Activated gamma-delta T cell treated with Interleukin-2 at 50 U/mL for 16 hours (primary cell): ENCODE measurements at places on chromosomes 7 and 10.

- DNase-seq = peak; percentile 65
These were observed 110.3 kb upstream of the LANCL2 start for GRCh38 chr7:55254596-55255495.

DNA sequence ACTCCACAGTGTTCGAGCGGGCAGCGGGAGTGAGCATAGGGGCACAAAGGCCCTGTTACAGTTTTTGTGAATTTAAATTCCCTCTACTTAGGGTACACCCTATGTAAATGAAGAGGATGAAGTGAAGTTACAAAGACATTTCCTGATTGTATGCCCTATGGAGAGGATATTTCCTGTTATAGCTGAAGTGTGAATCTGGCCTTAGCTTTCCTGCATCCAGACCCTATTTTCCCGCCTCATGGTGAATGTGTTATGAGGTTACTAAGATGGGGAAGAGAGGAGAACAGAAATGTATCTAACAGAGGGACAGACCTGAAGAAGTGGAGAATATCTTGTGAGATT is 37.8 kb upstream of the COMMD3 start:
- DNase-seq = no peak

DNA sequence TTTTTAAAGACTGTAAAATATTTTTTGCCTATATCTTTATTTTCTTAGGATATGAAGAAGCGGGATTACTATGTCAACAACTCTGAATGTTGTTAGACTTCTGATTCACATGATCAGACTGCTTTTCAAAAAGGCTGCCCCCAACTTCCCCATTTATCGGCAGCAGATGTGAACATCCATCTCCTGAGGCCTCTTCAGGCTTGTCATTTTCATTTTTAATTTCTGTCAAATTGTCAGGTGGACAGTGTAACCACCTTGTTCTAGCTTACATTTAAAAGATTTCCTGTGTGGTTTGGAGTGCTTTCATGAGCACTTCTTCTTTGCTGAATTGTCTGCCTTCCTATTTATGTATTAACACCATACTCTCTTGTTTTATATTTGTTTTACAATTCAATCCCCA is 78.8 kb upstream of the GSDME start:
- no peak for DNase-seq

DNA sequence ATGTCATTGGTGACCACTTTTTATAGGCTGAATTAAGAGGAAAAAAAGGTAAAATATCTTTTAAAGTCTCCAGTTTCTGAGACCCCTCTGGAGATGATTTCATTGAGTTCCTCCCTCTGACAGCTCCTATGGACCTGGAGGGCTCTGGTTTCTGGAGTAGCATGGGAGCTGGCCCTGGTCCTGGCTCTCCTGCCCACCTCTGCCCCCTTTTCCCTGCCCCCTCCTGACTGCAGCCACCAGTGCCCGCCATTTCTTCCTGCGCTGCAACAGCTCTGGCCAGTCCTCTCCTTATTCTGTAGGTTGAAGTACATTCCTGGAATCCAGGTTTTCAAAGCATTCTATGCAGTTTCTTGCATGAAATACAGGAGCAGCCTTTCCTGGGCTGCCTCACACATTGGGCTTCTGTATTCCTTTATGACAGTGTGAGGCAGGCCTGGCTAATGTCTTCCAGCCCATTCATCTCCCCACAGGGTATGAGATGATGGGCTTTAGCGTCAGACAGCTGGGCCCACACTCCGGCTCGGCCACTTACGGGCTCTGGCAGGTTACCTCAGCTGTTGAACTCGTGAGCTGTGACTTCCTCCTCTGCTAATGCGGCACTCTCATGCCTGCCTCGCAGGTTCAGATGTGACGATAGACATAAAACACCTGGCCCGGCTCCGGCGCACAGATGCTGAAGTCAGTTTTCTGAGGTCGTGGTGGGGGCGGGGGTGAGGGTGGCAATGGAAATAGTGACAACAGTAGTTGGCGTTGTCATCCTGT is 101.7 kb downstream of the MGMT start:
- no peak for DNase-seq
